ENCODE measurements at places on chromosomes 2 and 18.

- peak; percentile 92 for DNase-seq
Observed at GRCh38 chr2:197310271-197310985, at the start of gene ANKRD44. Gene ANKRD44 (minus strand): TSS chr2:197310780. CDS start chr2:197310604, 176 bp downstream.

DNA sequence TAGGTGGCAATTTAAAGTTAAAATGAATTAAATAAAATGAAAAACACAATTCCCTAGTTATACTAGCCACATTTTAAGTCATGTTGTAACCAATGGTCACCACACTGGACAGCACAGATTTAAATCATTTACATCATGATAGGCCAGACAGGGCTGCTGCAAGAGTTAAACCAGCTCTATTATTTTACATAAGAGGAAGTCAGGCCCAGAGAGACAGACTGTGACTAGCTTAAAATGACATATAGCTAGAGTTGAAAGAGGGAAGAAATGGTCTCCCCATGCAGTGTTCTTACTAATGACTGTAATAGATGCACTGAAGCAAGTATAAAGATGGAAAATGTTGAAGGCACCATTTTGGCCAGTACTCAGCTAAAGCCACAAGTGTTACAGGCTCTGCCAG, 69.6 kb downstream of the SLC66A3 start:
- DNase-seq = no peak

GRCh38 chr18:56986829-56987228, 160.1 kb upstream of the BOD1L2 start:
- no peak for DNase-seq

DNA sequence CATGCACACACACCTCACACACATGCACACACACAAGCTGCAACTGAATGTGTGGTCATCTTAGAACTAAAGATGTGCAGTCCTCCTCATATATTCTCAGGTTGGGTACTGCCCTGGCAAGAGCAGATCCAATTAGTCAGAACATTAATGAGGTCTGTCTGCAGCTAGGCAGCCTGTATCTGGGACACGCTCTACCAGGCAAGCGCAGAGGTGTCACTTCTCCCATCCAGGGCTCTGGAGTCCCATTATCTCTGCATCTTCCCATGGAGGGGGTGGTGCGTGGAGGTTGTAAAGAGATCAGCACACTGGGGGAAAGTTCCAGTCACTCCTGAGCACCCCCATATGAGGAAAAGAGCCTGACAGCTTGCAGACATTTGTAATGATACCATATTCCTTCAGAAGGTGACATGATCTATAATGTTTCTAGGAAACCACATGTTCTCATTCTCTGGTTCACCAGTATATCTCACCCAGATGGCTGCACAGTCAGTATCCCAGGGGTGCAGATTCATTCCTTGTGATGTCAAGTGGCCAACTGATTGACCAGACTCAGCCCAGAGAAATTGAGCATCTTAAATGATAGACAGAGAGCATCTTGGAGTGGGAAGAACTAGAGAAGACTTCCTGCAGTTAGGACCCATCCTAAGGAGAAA, 95.4 kb downstream of the RTN4 start:
- no peak for DNase-seq

DNA sequence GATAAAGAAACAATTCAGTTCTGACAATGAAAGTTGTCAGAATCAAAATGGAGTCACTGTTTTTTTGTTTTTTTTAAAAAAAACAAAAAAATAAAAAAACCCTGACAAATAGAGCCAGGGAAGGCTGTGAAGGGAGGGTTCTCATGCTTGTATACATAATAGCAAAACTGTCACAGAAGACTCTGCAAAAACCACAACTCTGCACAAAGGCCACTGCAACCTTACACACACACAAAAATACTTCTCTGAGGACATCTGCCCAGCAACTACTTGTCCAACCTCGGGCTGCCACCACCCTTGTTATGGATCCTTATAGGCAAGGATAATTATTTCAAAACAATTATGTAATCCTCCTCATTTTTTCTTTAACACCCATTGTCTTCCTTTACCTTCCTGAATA, 41.9 kb upstream of the C2orf66 start:
- no peak for DNase-seq

- peak; percentile 44 for DNase-seq
Observed at GRCh38 chr2:224778474-224778877, 62.3 kb upstream of the CCDC195 start.

DNA sequence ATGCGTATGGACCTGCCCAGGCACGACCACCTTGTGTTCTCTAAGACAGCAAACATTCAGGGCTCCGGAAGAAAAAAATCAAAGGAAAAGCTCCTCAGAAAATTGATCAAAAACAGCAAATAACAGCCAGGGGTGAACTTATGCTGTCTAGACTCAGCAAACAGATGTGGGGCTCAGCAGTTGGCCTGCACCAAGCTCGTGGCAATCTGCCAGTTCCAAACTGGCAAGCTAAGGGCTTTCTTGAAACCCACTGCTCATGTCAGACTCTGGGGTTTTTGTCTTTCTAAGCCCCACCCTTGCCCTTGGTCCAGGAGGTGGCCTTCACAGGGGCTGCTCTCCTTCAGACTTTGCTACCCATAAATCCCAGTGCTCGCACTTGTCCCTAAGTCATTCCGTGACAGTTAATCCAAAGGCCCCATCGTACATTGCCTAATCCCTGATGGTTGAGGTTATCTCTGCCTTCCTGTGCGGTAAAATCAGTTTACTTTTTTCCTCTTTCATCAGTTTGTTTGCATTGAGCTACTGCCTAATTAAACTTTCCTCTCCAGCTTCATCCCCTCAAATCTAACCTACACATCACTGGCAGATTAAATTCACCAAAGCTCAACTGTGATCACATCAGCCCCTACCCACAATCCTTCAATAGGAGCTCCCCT, 408.0 kb downstream of the LRATD1 start:
- DNase-seq = no peak

DNA sequence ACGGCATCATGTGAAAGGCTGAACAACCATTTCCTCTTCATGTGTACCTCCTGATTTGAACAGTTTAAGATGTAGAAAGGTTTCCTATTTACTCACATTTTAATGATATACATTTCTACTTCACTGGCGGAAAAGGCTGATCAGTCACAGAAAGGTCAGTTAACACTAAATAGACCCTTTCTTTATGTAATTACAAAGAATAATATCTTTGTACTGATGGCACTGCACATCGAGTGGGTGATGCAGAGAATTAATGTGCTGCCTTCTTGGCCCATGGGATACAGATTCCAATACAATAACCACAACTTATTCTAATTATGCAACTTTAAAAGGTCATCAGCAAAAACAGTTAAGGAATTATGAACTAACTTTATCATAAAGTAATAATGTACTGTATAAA, 328.5 kb upstream of the KLHL14 start:
- no peak for DNase-seq

- no peak for DNase-seq
Observed at GRCh38 chr2:218402911-218403411, 3.3 kb downstream of the CTDSP1 start.

GRCh38 chr18:74520096-74520833, 14.0 kb upstream of the CNDP1 start:
- DNase-seq = peak; percentile 15

- no peak for DNase-seq
Observed at GRCh38 chr2:182715121-182715891, 751 bp upstream of the DNAJC10 start.

DNA sequence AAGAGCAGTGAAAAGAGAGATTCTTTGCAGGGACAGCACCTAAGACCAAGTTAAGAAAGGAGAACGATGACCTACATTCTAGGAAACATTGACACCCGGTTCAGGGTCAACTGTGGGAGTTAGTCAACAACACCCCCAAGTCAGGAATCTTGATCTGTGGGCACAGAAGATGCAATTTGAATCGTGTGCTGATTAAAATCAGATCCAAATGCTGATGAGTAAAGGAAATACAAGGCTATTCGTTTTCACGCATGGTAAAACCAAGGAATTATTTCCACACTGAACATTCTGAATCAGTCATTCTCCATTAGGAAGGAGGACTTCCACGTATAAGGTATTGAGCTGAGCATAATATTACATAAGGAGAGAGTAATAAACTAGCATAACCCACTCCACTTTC, 124.2 kb downstream of the COPS8 start:
- no peak for DNase-seq

- no peak for DNase-seq
Observed at GRCh38 chr2:125168442-125168841, 1143.4 kb downstream of the CNTNAP5 start.

- peak; percentile 33 for DNase-seq
Observed at GRCh38 chr2:241812730-241813643, 4.0 kb downstream of the NEU4 start.

DNA sequence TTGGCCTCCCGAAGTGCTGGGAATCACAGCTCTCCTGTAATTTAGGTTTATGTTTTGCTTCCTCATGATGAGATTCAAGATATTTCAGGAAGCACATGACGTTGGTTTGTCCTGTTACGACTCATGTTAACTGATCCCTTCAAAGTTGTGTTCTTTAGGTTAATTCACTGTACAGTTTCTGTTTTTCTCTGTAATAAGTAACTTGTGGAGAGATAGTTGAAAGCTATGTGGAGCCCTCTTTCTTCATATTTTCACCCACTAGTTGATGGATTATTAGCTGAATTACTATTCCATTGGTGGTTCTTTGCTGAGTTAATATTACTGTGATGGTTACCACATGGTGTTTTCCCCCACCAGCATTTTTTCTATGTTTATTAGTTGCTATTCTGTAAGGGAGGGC, 18.3 kb upstream of the CHCHD5 start:
- no peak for DNase-seq

GRCh38 chr2:50556934-50557575, 474.9 kb downstream of the NRXN1 start:
- no peak for DNase-seq

DNA sequence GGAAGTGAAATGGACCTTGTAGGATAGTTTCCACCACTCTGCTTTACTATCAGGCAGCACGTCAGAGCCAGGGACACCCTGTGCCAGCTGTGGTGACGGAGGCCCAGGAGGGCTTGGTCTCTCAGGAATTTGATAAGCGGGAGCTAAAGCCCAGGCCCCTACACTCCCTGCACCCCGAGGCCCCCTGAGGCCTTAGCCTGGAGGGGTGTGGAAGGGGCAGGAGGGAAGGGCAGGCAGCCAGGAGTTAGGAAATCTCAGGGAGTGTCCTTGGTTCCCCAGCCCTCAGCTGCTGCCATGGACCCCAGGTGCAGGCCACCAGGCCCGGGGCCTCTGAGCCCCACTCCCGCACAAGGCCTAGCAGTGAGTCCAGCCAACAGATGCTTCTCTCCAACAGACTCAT, 38.2 kb downstream of the PDIA6 start:
- no peak for DNase-seq

DNA sequence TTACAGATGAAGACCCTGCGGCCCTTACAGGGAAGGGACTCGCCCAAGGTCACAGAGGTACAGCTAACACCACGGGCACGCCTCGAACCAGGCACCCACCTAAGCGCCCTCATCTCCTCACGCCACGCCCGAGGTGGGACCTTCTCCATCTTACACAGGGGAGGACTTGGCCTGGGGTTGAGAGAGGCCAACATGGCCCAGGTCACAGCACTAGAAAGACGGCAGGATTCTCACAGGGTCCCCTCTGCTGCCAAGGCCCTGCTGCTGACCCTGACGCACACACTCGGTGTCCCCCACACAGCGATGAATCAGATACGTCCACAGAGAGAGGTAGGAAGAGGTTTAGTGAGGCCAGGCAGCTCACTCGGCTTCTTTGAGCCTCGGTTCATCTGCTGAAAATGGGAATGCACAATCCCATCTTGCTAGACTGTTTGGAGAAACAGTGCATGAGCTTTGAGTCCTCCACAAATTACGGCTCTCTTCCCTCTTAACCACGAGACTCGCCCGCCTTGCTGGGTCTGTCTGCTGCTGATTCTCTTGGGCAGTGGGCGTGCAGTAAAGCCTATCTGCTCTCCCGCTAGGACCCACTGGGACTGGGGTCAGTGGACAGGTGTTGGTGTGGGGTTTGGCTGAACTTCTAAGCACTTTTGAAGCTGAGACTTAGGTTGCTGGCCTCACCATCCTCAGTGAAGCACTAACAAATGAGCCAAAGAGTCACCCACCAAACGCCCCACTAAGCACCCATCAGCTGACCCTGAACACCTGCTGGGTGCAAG, 79.2 kb downstream of the SMAD7 start:
- no peak for DNase-seq

- DNase-seq = no peak
Observed at GRCh38 chr2:222413295-222413911, 10.9 kb upstream of the SGPP2 start.

DNA sequence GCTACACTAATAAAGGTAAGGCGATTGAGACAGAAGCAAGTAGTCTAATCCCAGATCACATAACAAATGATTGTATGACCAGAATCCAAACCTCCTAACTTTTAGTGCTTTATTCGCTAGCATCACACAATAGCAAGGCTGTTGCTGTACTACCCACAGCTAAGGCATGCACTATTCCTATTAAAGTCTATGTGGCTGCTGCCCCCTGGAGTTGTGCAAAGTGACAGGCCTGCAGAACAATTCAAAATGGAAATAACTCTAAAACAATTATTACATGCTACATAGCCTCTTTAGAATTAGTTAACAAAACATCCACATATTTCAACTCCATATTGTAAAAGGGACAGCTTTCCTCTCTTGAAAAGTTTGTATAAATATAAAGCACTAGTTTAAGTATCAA, 6.0 kb downstream of the ERBB4 start:
- DNase-seq = no peak

DNA sequence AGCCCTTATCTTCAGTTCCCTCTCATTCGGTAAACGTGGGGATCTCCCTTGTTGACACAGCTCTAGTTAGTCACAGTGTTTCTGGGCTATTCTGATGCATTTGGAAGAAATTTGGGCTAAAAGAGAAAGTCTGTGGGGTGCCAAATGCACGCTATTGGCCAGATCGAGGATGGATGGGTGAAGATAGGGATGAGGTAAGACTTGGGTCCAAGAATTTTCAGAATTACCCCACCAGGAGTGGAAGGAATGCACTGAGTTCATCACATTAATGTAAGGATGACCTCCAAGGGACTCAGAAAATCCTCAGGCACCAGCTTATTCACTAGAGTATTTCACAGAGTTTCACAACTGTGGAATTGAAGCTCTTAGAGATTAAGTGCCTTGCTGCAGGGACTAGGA, 49.3 kb downstream of the NRP2 start:
- DNase-seq = no peak

- DNase-seq = no peak
Observed at GRCh38 chr2:128198656-128199055, 107.7 kb downstream of the UGGT1 start.

- DNase-seq = no peak
Observed at GRCh38 chr2:157229572-157229971, 27.9 kb upstream of the GALNT5 start.

- DNase-seq = no peak
Observed at GRCh38 chr2:235097196-235097595, 145.4 kb downstream of the SH3BP4 start.

DNA sequence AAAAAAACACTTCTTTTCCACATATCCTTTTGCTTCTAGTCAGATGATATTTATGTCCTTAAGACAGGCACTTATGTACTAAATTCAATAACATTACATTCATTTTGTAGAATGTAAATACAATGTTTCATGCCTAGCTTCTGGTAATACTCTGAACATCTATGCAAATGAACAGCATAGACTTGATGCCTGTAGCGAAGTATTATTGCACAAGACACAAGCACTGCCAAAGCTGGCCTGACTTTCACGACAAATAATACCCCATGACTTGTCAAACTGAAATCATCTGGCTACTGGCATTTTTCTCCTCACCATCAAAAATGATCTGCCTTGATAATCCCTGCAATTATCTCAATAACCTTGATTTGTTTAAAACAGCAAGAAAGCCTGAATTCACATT, 101.3 kb downstream of the L3MBTL4 start:
- DNase-seq = no peak

GRCh38 chr18:5895876-5896740, 786 bp upstream of the TMEM200C start:
- peak; percentile 63 for DNase-seq

- no peak for DNase-seq
Observed at GRCh38 chr2:27219091-27219490, 1.9 kb downstream of the CAD start.
